Omental fat pad (tissue), 4 donors: ENCODE measurements at places on chromosomes 13 and 19.

- no peak for DNase-seq
Observed at GRCh38 chr13:44685641-44686040, 109.5 kb upstream of the TSC22D1 start.

- DNase-seq, result no peak
Observed at GRCh38 chr13:112078216-112078615, 11.3 kb downstream of the SOX1 start.

GRCh38 chr19:23771761-23772674 is 13.3 kb upstream of the ZNF681 start:
- no peak for DNase-seq

DNA sequence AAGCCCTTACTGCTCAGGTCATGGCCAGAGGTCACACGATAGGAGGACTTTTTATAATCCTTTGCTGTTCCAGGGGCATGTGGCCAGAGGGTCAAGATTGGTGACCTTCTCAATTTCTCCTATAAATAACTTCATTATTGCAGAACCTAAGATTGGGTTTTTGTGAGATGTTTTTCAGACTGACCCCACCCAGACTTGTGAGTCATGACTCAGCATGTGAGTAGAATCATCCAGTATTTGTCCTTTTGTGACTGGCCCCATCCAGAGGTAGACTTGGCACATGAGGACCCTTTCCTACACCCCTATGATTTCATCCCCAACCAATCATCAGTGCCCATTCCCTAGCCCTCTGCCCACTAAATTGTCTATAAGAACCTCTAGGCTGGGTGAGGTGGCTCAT is 84.5 kb upstream of the ABCC4 start:
- DNase-seq, result no peak

GRCh38 chr19:5357584-5357983 is 17.0 kb upstream of the PTPRS start:
- DNase-seq, result no peak

DNA sequence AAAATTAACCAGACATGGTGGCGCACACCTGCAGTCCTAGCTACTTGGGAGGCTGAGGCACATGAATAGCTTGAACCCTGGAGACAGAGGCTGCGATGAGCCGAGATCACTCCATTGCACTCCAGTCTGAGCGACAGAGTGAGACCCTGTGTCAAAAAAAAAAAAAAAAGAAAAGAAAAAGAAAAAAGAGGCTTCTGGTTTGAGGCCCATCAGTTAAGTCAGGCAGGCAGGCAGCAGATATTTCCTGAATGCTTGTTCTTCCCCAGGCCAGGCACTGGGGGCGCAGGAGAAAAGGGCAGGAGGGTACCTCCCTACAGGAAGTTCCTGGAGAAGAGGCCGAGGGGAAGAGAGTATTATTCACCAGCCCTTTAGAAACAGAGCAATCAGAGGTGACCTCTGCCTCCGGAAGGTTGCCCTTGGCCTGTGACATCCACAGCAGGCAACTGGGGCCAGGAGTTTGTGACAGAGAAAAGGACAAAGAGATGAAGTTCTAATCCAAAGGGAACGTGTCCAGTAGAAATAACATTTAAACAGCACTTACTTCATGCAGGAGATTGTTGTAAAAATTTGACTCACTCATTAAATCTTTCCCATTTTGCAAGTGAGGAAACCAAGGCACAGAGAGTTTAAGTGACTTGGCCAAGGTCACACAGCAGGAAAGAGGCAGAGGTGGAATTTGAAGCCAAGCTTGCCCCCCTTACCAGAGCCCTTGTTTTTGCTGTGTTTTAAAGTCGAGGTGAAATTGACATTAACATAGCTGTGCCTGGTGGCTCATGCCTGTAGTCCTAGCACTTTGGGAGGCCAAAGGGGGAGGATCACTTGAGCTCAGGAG is 4.3 kb upstream of the RLN3 start:
- no peak for DNase-seq

DNA sequence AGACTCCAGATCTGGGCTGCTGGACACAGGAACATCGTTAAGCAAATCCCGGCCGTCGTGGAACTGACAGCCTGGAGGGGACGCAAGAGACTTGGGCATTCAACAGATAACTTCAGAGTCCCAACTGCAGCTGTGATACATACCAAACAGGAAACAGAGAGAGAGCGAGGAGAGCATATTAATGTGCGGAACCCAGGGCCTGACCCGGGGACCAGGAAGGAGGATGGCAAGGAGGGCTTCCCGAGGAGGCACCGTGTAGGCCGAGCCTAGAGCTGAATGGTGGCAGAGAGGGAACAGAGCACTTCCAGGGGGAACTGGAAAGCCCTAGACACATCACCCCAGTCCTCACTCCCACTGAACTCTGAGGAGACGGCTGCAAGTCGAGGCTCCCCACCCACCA is 68.1 kb downstream of the SIPA1L3 start:
- DNase-seq, result no peak
